ENCODE measurements at places on chromosomes 5 and 9.

DNA sequence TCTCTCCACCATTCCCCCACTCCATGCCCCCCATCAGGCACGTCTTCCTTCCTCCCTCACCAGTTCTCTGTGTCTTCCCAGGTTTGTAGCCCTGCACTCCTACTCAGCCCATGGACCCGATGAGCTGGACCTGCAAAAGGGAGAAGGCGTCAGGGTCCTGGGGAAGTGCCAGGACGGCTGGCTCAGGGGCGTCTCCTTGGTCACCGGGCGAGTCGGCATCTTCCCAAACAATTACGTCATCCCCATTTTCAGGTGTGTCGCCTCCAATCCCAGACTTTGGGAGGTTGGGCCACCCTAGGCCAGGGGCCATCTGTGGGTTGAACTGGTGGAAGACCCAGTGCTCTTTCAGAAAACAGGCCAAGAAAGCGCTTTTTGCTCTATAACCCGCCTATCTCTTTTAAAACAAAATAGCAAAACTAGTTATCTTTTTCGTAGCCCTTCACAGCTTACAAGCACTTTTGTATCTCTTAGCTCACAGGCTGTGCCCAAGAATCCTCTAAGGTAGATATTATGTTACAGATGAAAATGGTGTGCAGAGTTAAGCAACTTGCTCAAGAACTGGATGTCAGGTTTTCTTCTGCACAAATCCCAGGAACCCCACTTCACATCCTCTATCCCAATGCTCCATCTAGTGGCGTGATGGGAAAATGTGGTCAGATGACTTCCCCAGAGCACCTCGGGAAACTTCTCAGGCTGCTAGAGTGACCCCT is 56.2 kb downstream of the PLAC8L1 start:
- no peak for DNase-seq

- no peak for DNase-seq
These were observed 45.0 kb upstream of the DMRTA1 start for GRCh38 chr9:22401671-22402070.

GRCh38 chr5:6734781-6735180 is 21.5 kb downstream of the TENT4A start:
- no peak for DNase-seq

DNA sequence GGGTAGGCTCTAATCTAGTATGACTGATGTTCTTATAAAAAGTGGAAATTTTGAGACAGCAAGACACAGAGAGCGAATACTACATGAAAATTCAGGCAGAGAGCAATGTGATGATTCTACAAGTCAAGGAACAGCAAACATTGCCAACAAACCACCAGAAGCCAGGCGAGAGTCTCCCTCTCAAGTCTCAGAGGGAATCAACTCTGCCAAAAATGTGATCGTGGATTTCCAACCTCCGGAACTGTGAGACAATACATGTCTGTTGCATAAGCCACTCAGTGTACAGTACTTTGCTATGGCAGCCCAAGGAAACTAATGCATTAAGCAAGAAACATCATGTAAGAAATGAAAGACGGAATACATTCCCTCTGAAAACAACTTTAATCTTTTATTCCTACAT is 52.1 kb upstream of the CCNG1 start:
- DNase-seq: no peak

GRCh38 chr9:129889122-129889940 is 54.1 kb downstream of the USP20 start:
- peak; percentile 78 for DNase-seq

DNA sequence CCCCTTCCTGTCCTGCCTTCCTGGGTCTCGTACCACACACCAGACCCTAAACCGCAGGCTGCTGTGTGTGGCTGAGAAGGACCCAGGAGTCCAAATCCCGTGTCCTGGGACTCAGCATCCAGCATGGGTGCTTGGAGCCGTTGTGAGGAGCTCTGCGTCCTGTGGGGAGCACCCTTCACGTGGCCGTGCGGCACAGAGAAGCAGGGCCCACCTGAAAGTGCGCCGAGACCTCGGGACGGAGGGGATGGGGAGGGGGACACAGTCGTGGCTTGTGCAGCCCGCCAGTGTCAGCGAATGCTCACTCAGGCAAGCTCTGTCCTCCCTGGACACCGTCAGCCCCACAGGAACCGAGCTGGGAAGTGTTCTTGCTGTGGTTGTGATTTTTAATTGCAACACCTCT is 244.6 kb downstream of the CACNA1B start:
- DNase-seq: no peak

- peak; percentile 71 for DNase-seq
These were observed at the start of gene AFAP1L1 for GRCh38 chr5:149271716-149272563. AFAP1L1 (plus strand) TSS chr5:149271859; CDS start chr5:149271969, 110 bp downstream.

DNA sequence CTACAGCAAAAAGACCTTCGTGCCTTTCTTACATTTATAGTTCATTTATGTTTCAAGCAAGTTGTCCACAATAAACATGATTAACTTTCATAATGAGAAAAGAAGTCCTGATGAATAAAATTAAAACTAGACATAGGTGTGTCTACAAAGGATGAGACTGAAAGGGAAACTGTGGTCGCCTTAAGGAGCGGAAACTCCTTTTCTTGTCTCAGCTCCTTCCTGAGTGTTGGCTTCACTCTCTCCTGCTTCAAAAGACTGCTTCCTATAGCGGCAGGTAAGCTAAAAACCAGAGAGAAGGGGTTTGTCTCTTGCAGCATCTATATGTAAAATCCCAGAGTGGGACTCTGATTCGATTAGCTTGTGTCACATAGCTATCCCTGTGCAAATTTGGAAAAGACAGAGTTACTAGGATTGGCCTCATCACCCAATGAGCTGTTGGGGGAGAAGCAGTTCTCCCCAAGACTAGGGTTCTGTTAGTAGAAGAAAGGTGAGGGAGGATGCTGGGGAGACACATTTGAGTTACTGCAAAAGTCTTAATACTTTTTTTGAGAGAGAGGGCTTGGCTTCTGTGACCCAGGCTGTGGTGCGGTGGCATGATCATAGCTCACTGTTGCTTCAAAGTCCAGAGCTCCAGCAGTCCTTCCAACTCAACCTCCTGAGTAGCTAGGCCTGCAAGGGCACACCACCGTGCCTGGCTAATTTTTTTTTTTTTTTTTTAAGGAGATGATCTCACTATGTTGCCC is 16.8 kb upstream of the CTSL start:
- no peak for DNase-seq

DNA sequence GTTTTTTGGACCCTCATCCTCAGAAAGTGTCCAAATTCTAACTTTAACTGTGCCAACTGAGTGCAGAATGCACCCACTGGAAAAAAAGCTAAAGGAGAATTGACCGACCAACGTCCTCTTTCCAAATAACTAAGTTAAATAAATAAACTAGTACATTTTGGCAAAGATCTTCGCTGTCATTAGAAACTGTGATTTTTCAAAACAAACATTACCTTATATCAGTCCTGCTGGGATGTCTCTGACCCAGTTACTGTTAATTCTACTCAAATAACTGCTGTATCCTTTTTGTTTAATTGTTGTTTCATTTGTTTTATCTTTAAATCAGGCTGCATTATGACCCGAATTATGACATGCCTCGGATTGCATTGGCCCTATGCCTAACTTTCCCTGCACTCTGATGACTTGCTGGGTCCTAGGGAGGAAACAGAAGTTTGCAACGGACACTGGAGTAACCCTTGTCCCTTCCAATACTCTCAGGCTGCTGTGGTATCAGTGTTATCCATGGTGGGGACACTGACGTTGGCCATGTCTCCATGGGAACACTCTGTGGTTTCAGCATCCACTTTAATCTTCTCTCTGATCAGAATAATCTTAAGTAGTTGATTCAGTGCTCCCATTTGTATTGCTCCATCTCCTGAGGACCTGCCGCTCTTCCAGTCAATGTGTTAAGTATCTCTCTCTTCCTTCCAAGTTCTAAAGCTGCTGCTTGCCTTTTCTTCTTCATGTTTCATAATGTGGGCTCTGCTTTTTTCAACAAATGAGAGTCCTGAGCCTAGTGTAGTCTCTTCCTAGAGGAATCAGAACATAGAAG is 11.1 kb upstream of the IFNA5 start:
- no peak for DNase-seq

DNA sequence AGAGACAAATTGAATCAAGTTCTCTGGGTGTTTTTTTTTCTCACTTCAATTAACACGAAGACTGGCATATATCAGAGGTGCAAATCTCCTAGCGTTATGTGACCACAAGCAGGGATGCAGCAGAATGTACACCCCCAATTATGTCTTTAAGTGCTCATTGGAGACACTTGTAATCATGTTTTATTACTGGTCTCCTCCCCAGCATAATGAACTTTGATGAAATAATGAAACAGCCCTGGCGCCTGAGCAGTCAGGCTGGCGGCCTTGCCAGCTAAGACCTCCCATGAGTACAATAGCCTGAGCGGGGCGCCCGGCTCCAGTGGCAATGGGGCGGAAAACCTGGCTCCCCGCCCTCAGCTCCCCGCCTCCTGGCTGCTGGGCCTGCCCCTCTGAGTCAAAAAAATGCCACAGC is 209.4 kb upstream of the MSX2 start:
- no peak for DNase-seq

GRCh38 chr5:153237671-153238332 is 252.7 kb upstream of the GRIA1 start:
- DNase-seq: no peak

DNA sequence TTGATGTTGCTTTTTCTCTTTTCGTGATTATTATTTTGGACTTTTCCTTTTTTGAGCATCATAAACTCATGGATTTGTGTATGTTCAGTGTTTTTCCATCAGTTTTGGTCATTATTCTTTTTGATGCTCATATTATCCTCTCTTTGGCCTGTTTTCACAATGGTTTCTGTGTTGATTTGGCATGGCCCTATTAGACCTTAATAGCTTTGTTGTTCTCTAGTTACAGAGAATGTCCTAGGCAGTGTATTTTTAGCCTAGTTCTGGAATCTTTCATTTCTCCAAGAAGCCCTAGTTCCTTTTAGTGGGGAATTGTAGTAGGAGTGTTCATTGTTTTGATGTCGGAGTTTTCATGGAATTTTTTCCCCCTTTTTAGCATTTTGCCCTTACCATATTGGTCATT is 41.3 kb upstream of the ROPN1L start:
- DNase-seq: no peak

DNA sequence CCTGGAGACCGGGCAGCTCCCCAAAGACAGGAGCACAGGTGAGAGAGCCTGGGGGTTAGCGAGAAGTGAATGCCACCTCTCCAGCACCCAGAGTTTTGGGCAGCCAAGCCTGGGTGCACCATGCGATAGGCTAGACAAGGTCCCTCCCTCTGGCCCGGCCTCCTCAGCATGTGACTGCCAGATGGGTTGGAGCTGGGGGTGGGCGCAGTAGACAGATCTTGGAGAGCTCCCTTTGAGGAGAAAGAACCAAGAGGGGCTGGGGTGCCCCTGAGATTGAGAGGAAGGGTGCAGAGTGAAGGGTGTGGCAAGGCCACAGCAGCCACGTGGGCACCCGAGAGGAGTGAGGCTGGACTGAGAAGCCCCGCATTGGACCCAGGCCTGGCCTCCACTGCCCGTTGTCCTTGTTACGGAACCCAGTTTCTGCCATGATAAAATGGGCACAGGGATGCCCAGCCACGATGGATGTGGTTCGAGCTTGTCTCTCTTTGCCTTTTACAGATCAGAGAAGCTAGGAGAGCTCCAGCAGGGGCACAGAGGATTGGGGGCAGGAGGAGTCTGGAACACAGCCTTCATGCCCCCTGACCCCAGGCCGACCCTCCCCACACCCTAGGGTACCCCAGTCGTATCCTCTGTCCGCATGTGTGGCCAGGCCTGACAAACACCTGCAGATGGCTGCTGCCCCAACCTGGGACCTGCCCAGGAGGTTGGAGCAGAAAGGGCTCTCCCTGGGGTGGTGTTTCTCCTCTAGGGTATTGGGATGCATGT is 1.4 kb downstream of the TMEM141 start:
- no peak for DNase-seq

DNA sequence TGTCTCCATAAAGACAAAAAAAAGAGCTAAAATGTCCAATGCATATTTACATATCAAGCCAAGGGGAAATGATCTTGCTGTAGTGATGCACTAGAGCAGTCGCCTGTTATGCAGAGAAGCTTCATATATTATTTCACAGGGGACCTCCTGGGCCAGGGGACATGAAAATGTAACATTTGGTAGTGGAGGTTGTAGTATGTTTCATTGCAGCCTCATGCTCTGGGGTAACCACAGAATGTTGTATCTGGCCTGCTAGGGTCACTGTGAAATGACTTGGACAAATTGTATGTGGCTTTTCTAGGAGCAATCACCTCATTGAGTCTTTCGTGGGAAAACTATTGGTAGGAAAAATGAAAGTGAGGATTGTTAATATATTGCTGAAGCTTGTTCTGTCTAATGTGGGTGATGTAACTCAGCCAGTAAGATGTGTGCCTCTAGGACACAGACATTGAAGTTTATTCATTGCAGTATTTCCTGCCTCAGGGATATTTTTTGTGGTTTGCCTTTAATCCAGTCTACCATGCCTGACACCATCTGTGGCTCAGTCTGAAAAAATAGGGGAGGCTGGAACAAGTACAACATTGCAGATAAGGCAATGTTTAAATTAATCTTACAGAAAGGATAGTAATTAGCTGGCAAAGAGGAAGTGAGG is 430.8 kb upstream of the TNC start:
- DNase-seq: no peak

DNA sequence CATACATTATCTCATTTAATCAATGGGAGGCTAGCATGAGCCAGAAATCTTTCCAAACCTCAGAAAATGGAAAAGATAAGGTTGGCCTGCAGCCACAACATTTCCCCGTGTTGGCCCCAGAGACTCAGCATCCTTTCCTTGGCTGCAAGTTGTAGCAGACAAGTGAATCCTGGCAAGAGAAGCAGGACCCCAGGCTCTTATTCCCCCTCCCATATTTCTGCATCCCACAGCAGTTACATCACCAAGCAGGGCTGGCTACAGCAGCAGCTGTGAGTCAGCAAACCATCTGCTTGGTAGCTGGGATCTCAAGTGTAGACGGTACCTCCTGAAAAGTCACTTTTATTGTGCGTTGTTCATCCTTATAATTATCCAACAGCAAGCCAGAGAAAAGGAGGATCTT is 212.4 kb downstream of the GNA14 start:
- DNase-seq: no peak

DNA sequence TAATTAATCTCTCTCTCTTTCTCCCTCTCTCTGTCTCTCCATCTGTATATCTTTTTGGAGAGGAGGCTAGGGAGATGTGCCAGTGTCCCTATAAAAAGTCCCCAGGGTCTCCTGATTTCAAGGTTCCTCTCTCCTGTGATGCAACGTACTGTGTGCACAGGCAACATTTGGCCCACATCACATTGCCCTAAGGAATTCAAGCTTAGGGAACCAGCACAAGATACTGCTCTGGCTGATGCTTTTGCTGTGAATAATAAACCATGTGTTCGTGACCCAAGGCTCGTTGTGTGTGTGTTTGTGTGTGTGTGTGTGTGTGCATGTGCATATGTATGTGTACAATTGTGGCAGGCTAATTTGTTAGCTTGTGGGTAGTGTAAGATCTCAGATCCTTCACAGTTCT is 9.7 kb downstream of the SPATA9 start:
- DNase-seq: no peak

DNA sequence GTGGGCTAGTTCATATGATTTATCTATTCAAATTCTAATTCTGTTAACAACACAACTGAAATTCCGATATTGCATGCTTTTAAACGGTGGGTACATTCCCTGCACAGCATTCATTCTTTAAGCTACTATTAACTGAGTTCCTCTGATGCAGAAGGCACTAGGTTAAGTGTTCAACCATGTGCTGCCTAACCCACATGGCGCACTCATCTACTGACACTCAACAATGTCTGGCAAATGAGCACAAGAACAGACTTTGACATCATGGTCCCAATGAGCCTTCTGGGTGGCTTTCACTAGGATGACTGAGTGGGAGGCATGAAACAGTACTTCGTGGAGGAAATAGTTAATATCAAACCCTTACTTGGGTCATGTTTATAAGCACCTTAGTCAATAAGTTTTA is 10.2 kb downstream of the NREP start:
- no peak for DNase-seq

- DNase-seq: no peak
These were observed 23.4 kb downstream of the CETN3 start for GRCh38 chr5:90386099-90386710.
